ENCODE measurements at places on chromosomes 13 and 19.

DNA sequence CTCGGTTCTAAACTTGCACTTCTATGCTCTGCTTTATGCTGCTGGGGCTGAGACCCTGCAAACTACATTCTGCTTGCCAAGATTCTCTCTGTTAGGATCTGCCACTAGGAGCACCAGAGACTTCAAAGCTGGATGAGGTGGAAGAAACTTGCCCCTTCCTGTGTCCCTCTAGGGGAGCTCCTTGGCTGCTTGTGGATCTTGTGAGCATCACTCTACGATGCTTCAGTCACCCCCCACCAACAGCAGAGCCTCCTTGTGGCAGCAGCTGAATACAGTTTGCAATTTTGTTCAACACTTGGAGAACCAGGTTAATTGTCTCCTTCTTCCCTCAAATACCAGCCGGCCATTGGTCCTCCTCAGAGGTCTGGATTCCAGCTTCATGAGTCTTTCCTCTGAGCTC is 310.6 kb downstream of the FGF14 start:
- DNase-seq = peak; percentile 9

- DNase-seq = no peak
These were observed 53.6 kb downstream of the GATAD2A start for GRCh38 chr19:19459073-19459472.

DNA sequence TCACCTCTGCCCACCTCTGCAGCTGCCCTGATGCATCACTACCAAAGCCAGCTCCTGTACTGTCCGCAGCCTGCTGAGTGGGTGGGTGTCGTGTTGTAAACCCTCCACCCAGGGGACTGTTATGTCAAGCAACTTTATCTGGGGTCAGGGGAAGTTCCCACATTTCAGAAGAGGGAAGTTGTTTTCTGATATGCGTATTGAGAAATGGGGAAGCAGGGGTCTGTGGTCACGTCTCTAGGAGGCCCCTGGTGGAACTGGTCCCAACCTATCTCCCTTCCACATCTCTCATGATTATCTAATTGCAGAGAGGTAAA is 31.2 kb downstream of the CLEC17A start:
- no peak for DNase-seq

DNA sequence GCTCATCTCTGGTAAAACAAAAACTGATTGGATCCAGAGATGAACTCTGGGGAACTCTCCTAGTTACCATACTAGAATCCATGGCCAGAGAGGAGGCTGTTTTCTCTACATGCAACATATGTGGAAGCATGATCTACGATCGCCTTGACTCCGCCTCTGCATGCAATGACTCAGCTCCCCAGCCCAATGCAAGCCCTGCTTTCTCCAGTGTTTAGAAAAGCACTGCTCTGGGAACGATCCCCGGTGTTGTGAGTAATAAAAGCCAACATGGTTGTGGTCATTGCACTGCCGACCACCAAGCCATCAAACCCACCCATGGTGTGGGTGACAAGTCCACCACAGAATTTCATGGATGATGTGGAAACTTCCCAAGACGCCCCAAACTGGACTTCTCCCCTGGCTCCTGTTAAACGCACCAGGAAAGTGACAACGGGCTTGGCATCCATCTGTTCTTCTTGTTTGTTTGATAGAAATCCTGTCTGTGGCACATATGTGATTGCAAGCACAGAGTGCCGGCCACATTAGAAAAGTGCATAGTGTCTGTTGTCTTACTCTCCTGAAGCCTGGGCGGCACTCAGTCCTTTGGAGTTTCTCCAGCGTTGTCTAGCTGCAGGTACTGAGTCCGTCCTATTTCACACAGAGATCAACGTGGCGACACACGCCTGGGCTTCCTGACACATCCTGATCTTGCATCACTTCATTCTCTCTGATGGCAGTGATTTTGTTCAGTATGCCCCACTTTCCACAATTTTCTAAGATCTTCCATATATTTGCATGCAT is 36.4 kb upstream of the VSTM2B start:
- no peak for DNase-seq

GRCh38 chr13:45337395-45337794 is 3.6 kb downstream of the TPT1 start:
- DNase-seq = no peak

DNA sequence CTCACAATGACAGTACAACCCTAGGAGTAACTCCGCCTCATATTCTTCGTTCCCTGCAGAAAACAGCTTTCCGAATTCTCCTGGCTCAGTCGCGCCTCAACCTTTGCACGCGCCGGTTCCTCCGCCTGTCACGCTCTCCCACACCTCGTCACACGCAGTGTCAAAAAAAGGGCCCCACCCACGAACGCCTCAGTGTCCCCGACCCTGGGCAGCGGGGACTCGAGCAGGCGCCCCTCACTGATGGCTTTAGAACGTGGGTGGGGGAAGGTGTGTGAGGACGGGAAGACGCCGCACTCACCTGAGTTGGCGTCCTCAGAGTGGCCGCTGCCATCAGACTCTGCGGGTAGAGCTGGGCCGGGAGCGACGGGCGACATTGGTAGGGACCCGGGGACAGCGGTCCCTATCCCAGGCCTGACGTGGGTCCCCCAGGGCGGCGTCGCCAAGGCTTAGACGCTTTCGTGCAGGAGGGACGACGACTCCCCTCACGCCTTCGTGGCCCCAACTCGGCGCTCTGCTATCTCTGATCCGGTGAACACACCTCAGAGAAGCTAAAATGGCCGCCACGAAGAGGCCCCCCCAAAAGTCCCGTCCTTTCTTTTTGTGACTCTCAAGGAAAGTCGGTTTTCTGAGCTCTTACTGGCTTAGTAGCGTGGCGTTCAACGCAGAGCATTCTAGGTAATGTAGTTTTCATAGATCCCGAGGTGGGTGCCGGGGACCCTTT is at the start of gene ZNF154:
Gene ZNF154 (minus strand): TSS at position 564 of the 721 bp plus-strand sequence. CDS start 233 bp downstream, at position 331.
- no peak for DNase-seq
